ENCODE measurements at places on chromosomes 5 and 9. TPM values are rescaled to one million over a fixed set of nuclear protein-coding genes. Genes with fewer than 3 reads are reported as not detected.

GNAQ gene
- 54.2 TPM for total RNA-seq

SPINK4 gene
- not detected for total RNA-seq

PRRX2 gene
- 3.6 TPM for total RNA-seq

LCN1 gene
- total RNA-seq, result not detected

TPD52L3 gene
- total RNA-seq, result not detected

DMGDH gene
- total RNA-seq, result 4.6 TPM

LHX6 gene
- 2.2 TPM for total RNA-seq

FYB1 gene
- total RNA-seq, result 13.2 TPM

PCDHB7 gene
- 1.7 TPM for total RNA-seq

CYLC2 gene
- total RNA-seq, result not detected

ZFP37 gene
- total RNA-seq, result 2.3 TPM

FAM151B gene
- total RNA-seq, result 4.3 TPM

NXNL2 gene
- 0.93 TPM for total RNA-seq

ALDH7A1 gene
- total RNA-seq, result 18.1 TPM

KCNIP1 gene
- total RNA-seq, result not detected

POU5F2 gene
- total RNA-seq, result 3.2 TPM

NUTM2F gene
- total RNA-seq, result not detected

CTNND2 gene
- 0.36 TPM for total RNA-seq

SLC36A3 gene
- total RNA-seq, result not detected

SLIT3 gene
- 54.8 TPM for total RNA-seq

IFT74 gene
- total RNA-seq, result 12.1 TPM

SETD9 gene
- 3.8 TPM for total RNA-seq

ANKRD55 gene
- total RNA-seq, result 0.44 TPM

TEK gene
- 65.6 TPM for total RNA-seq

MAMDC2 gene
- 43.7 TPM for total RNA-seq

FOXD1 gene
- 0.63 TPM for total RNA-seq

PITX1 gene
- total RNA-seq, result not detected

NUTM2G gene
- total RNA-seq, result not detected

IFNB1 gene
- not detected for total RNA-seq

PCDHB16 gene
- 6.1 TPM for total RNA-seq

PCDHB8 gene
- 0.63 TPM for total RNA-seq

PCDHGA4 gene
- 2.6 TPM for total RNA-seq

GRM6 gene
- not detected for total RNA-seq

ACOT12 gene
- total RNA-seq, result not detected

FRMD3 gene
- 15.6 TPM for total RNA-seq

RAI14 gene
- 19.9 TPM for total RNA-seq

TMOD1 gene
- total RNA-seq, result 10.1 TPM

FAM174A gene
- 15.3 TPM for total RNA-seq

RAB3C gene
- 1.4 TPM for total RNA-seq

PCDHGA5 gene
- 3.6 TPM for total RNA-seq

THBS4 gene
- total RNA-seq, result 78.7 TPM
